Stimulated activated CD4-positive, alpha-beta T cell treated with anti-CD3 and anti-CD28 coated beads, Interleukin-1b, Interleukin-23, amount 100 ng/mL, for 24 hours (primary cell): ENCODE measurements at places on chromosomes 2 and 18.
A peak's percentile ranks its signal among the peaks of the same experiment; 100 is the strongest.

DNA sequence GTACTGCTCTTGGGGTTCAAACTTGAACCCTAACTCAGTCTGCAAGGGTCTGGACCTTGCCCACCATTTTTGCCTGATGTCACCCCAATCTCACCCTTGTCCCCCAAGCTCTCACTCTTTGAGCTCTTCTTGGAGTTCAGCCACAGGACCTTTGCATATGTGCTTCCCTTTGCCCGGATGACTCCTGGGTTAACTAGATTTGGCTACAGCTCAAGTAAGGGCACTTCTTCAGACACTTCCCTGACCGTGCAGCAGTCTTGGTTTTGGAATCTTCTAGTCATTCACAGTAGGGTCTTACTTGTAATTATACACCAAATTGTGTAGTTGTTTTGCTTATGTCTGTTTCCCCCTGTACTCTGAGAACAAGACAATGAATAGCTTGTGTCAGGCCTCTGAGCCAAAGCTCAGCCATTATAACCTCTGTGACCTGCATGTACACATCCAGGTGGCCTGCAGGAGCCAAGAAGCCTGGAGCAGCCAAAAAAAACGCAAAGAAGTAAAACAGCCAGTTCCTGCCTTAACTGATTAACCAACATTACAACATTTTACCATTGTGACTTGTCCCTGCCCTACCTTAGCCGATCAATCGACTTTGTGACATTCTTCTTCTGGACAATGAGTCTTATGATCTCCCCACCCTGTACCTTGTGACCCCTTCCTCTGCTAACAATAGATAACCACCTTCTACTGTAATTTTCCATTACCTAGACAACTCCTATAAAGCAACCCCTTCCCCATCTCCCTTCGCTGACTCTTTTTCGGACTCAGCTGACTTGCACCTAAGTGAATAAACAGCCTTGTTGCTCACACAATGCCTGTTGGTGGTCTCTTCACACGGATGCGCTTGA lies 1.0 kb upstream of the MOGAT1 start:
- DNase-seq, result no peak

- DNase-seq, result no peak
These were observed 63.4 kb upstream of the ZEB2 start for GRCh38 chr2:144583381-144583729.

GRCh38 chr2:88027697-88028389 lies 11.5 kb upstream of the RNU2-63P start:
- no peak for DNase-seq

DNA sequence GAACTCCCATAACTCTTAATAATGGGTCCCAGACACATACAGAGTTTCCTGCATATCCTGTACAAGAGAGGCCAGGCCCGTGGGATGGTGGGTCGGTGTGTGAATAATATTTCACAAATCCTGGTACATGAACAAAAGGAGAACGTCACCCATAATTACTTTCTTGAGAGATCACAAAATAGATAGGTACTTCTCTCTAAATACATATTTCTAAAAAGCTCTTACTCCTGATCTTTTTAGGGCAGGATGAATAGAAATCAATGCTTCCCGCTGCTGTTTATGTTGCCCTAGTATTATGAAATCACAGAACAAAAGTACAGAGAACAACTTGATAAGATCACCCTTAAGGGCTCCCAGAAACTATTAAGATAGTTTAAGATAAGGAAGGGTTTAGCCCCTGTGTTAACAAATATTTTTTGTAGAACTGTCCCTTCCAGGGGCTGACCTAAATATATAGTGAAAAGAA lies 5.4 kb downstream of the IRS1 start:
- no peak for DNase-seq

DNA sequence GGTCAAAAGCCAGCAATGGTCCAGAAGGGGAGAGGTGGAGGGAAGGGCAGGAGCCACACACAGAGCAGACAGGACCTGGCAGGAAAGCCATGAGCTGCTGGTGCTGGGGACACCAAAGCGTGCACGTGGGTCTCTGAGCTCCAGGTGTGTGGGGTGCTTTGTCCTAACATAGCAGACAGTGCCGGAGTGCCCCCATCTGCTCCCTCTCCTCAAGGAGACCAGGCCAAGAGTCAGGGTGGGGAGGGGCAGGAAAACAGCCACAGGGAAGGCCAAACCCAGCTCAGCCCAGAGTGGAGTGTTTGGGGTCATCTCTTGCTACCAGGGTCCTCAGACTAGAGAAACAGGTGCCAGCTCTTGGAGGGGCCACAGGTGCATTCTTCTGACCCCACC lies 4.2 kb upstream of the GPC1 start:
- DNase-seq, result no peak

DNA sequence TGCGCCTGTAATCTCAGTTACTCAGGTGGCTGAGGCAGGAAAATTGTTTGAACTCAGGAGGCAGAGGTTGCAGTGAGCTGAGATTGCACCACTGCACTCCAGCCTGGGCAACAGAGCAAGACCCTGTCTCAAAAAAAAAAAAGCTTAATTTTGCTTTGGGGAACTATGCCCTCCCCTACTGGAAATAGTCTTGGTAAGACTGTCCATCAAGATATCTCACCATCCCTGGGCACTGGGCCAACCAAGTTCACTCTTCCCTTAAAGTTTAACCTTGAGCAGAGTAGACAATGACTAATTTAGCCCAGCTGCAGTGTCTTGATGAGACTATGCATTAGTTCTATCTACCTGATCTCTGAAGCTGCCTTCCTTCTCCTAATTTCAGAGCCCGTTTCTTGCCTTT lies 44.7 kb downstream of the ASXL2 start:
- no peak for DNase-seq

DNA sequence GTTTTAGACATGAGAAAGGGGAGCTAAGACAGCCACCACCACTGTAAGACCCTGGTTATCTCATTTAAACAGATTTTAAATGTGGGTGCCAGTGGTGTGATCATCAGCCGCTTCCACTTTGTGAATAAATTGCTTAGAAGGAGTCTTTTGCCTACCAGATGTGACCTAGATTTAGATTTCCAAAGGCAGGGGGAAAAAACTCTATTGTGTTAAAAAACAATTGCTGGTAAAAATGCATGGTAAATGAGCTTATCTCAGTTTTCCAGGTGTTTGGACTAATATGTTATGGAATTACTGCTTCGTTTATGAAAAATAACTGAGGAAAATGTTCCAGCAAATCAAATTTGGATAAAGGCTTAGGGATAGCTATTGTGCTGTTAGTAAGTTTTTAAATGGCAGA lies 466.3 kb upstream of the RAB12 start:
- no peak for DNase-seq

DNA sequence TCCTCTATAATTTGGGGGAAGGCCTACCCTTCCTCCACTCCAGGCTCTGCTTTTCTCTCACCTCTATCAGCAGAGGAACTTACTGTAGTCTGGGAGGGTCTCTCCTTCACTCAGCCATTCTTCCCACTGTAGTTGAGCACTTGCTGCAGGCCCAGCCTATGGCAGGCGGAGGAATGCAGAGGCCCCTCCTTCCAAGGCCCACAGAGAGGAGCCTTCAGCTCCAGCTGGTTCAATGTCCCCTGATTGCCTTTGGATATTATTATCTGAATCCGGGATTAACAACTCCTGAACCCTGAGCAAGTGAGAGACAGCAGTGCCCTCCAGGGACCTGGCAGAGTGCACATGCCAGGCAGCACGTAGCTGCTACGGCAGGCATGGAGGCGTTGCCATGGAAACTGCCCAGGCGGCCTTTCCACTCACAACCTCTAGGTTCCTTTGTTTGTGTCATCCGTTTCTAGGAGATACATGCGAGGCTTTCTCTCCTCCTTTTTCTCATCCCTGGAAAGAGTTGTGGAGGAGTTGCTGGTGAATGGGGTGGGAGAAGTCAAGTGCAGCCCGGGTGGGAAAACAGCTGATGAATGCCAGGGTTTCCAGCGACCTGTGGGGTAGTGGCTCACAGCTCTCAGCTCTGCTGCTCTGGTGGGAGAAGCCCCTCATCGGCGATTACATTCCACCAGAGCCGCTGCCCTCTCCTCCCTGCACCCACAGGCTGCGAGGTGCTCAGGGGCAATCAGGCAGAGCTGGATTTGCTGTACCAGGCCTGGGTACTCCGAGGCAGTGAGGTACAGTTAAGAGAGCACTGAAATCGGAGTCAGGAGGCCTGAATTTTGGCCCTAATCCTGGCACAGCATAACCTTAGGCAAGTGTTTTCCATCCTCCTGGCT lies 55.3 kb upstream of the HK2 start:
- no peak for DNase-seq

GRCh38 chr18:26421931-26422330 lies 126.4 kb downstream of the KCTD1 start:
- DNase-seq, result no peak

- peak; percentile 40 for DNase-seq
These were observed 580 bp downstream of the NEDD4L start for GRCh38 chr18:58044370-58045241.

DNA sequence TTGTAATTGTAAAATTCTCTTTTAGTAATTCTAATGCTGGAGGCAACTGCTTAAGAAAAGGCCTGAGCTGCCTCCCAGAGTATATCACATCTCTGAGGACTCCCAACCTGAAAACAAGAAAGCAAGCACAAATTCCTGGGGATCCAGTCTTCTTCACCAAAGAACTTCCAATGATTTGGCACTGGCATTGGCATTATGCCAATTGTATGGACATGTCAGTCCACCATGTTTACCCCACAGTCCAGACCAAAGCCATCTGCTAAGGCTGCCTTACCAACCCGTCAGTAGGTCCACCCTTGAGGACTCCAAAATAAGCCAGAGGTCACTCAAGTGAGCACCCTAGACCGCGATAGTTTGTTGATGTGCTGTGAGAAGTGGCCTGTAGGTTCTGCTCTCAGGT lies 263.1 kb downstream of the RND3 start:
- DNase-seq, result no peak

- DNase-seq, result no peak
These were observed 1.8 kb downstream of the DYSF start for GRCh38 chr2:71455011-71455740.

GRCh38 chr2:170831115-170831514 lies 14.4 kb downstream of the GAD1 start:
- DNase-seq, result no peak

DNA sequence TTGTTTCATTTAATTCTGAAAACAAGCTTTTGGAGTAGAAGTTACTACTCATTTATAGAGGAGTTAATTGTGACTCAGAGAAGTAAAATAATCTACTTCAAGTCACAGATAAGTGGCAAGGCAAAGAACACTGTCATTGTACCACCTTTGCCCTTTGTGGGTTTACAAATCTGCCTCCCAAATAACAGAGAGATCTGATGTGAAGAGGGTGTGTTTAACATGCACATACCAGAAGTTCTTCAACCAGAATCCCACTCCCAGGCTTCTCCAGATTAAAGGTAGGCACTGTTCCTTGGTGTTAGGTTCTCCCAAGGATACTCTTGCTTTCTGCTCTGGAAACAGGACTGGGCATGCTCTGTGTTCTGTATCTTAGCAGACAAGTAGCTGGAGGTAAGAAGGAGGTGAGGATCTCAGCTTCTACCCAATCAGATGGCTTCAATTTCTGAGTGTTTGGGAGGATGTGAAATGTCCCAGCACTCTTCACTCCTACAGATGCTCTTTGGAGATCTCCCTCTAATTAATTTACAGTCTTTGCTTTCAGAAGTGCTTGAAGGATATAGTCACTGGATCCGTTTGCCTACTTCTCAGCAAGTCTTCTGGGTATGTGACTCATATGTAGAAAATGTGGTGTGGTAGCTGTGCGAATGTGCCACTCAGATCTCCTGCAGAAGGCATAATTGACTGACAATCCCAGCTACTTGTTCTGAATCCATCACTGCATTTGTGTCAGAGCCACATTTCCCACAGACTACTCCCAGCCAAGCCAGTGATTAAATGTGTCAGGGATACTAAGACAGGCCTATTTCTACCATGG lies 111.1 kb downstream of the KLHL14 start:
- DNase-seq, result no peak

DNA sequence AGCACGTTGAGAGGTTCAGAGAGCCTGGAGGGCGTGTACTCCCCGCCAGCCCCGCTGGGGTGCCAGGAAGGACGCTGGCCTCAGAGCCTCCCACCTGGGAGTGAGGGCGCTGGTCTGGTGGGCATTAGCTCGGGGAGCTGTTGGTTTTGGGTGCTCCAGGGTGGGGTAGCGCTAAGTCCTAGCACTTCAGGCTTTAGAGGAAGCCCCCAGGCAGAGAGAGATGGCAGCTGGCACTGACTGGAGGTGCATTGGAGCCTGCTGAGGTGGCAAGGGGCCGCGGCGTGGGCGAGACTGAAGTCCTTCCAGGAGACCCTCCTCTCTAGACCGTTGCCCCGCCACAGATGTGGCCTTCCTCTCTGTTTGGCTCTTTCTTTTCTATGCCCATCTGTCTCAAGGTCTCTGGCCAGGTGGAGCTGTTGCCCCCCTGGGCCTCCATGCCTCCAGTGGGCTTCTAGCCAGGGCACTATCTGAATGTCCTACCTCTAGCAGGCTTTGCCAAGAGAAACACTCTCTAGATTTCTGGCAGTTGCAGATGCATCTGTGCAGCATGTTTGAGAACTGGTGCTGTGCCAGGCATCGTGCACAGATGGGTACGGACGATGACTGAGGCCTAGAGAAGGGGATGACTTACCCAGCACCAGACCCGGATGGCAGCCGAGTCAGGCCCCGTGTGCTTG lies 6.6 kb downstream of the CAPN10 start:
- no peak for DNase-seq

DNA sequence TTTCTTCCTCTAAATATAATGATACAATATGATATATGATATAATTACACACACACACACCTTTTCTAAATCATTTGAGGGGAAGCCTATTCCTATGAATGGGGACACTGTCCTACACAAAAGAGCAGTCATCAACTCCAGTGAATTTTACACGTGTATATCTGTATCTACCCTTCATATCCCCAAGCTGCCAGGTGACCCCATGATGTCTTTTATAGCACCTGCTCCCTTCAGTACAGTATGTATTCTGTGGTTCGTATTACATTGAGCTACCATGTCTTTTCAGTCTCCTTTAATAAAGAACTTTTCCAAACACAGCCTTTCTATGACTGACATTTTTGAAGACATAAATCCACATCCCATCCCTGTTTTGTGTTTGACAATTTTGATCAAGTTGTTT lies 19.0 kb downstream of the TBC1D8 start:
- no peak for DNase-seq

- no peak for DNase-seq
These were observed 105.3 kb upstream of the FZD7 start for GRCh38 chr2:201928363-201928762.

DNA sequence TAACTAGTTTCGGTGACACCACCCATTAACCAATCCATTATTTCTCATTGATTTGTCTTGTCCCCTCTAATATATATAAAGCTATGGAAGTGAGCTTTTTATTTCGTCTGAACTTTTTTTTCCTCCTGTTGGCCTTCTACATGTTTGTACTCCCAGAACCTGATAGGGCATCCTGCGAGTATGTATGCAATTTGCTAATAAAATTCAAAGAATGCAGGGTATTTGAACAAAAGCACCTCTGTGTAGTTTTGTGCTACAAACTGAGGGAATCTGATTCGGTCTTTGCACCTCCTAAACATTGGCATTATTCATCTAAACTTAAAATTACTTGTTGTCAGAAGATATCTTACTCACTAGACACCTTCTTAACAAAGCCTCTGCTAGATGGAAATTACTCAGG lies 242.9 kb upstream of the TMEFF2 start:
- DNase-seq, result no peak
